Right renal cortex interstitium (tissue), 3 donors: ENCODE measurements at places on chromosomes 4 and X. TPM values are rescaled to one million over a fixed set of nuclear protein-coding genes. Genes with fewer than 3 reads are reported as not detected.

Gene RPS6KA6
- 20.0 TPM for polyA plus RNA-seq

Gene FGB
- 10.6 TPM for polyA plus RNA-seq

Gene SPANXB1
- polyA plus RNA-seq, result not detected

Gene PROM1
- 39.6 TPM for polyA plus RNA-seq

Gene LANCL3
- polyA plus RNA-seq, result 0.16 TPM

Gene RXFP1
- polyA plus RNA-seq, result 0.33 TPM

Gene HNRNPH2
- 168 TPM for polyA plus RNA-seq

Gene VEGFC
- polyA plus RNA-seq, result 17.4 TPM
